Fibroblast of pulmonary artery (primary cell): ENCODE measurements at places on chromosomes 11 and 22.
A peak's percentile ranks its signal among the peaks of the same experiment; 100 is the strongest.

DNA sequence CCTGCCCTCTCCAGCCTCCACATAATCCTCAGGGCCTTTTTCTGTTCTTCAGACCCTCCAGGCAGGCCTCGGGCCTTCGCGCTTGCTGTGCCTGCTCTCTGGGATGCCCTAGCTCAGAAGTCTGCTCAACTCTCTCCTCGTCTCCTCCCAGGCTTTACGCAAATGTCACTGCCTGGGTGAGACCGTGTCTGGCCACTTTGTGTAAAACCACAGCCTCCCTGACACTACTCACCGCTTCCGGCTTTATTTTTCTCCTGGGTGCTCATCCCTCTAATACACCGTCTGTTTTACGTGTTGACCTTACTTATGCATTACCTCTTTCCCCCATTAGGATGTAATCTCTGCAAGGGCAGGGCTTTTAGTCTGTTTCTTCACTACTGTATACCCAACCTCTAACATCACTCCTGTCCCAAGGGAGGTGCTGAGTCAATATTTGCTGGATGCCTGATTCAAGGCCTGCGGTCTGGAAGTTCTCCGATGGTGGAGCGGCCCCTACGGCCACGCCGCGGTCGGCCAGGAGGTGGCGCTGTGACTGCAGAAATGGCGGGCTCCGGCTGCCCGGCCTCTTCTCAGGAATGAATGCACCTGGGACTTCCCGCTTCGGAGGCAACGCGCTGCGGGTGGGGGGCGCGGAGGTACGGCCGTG, 58.2 kb upstream of the THY1 start:
- peak; percentile 96 for DNase-seq

DNA sequence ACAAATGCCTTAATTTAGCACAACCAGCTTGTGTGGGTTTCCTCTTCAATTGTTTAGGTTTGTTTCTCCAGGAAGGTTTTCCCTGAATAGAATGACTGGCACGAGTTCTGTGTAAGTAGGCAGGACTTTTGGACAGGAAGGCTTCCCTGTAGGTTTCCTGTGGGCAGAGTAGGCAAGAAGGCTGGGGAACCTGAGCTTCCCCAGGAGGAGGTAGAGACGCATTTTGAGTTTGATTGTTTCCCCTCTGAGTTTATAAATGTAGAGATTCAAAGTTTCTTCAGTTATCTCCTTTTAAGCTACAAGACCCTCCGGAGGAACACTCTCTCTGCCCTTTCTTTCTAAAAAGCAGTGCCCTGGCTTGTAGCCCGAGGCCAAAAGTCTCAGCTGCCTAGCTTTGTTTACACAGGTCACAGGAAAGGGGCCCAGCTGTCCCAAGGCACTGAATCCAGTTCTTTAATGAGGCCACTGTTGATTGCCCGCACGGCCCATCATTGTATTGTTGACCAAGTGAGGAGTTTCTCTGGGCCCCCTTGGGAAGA, 66.6 kb upstream of the RDX start:
- peak; percentile 54 for DNase-seq

- DNase-seq, result no peak
Measured at GRCh38 chr22:25839755-25840154, 97.8 kb downstream of the MYO18B start.

- DNase-seq, result no peak
Measured at GRCh38 chr11:79122759-79123158, 318.1 kb downstream of the TENM4 start.

- DNase-seq, result no peak
Measured at GRCh38 chr22:21946262-21946925, 6.3 kb downstream of the PPM1F start.

DNA sequence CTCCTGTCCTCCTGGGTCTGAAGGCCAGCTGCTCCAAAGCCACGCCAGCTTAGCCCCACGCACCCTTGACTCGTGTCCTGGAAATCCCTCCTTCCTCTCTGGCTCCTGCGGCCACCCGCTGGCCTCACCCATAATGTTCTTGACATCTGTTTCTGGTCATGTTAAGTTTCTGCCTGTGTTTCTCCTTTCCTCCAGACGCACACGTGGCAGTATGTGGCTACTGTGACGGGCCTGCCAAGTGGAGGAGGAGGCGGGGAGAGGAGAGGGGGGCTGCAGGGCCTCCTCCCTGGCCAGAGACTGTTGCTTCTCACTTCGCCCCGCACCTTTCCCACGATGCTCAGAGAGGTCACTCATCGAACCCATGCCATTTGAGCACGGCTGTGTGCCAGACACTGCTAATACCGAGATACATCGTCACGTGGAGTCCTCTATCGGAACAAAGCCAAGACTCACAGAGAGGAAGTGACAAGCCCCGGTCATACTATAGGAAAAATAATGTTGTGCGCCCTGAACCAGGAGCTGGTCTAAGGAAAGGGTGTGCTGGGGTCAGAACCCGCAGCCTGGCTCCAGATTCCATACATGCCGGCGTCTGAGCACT, 11.5 kb downstream of the C1QTNF6 start:
- DNase-seq, result peak; percentile 81

DNA sequence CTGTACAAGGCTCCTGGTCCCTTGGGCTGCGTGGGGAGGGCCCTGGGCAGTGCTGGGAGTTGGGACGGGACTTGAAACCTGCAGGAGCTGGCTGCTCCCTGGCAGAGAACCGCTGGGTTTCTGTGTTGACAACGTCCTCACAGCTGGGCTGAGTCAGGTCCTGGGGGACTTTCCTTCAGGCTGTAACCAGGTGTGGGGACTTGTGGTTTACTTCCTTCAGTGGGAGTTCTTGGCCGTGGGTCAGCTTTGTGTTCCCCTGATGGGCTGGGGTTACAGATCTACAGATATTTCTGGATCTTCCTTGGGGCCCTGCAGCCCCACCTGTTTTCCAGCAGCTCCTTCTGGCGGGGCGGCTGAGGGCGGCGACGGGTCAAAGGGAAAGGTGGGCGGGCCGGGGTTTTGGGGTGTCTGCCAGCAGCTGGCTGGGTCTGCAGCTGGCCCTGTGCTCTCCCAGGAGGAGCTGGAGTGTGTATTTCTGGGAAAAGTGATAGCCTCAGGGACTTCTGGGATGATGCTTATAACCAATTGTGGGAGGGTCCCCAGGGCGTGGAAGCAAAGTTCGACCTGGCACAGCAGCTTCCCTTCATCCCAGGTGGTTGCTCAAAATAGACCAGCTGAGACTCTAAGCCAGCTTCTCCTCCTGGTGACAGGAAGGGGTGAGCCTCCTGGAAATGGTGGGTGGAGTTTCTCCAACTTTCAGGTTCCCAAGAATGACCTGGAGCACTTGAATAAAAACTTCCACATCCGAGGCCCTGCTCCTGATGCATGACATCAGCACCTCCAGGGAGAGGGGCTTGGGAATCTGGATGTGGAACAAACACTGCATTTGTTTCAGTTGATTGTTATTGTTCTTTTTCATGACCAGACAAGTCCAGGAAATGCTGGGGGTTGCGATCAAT, 19.1 kb downstream of the ST14 start:
- no peak for DNase-seq

DNA sequence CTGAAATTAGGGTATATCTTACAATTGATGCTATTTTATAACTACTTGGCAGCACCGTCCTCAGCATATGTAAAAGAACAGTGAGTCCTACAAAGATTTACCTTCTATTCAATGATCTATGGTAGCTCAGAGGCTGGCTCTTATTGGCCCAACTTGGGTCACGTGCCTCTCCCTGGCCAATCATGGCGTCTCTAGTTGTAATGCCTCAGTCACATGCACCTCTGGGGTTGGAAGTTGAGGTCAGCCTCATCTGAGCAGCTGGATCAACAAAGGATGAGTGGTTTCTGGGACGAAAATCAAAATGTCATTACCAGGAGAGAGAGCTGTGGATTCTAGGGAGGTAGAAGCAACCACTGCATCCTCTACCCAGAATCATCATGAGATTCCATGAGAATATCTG, 22.9 kb upstream of the ASPHD2 start:
- peak; percentile 8 for DNase-seq

GRCh38 chr11:131807876-131808275, 437.5 kb downstream of the NTM start:
- DNase-seq, result no peak

GRCh38 chr22:20816559-20816958, 42.1 kb downstream of the PI4KA start:
- DNase-seq, result no peak

- DNase-seq, result peak; percentile 80
Measured at GRCh38 chr11:46916286-46917108, 1.9 kb downstream of the LRP4 start.

GRCh38 chr22:42769574-42770447, 49.1 kb upstream of the A4GALT start:
- peak; percentile 92 for DNase-seq

DNA sequence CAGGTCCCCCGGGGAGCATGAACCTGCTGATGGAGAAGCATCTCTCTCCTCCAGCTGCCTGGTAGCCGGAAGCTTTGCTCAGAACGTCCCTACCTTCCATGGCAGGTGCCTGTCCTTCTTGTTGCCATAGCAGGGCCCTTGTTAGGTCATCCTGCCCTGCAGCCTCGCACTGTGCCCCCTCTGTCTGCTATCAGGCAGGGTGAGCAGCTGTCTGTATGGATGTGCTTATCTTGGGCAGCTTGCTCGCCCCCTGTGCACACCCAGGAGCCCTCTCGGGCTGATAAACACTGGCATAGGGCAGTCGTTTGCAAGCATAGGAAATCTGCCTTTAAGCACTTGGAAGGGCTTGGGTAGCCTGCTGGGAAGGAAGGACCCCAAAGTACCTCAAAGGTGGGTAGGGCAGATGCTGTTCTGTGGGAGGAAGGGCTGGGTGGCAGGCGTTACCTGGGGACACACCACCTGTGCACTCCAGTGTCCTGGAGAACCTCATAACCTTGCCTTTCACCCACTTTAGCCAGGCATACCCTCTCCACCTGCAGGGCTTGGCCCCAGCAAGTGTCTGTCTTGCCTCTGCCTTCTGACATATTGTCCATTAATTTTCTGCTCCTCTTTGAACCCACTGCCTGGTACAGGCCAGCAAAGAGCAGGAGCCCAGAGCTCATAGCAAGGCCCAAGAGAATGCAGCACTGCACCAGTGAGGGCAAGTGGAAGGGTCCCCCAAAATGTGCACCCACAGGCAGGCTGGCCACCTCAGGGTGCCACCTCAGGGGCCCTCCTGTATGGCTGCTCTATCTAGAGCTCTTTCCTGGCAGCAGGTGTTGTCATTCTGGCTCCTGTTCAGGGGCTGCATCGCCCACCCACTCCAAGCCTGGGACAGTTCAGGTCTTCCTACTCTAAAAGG, 8.0 kb upstream of the COMT start:
- DNase-seq, result no peak

DNA sequence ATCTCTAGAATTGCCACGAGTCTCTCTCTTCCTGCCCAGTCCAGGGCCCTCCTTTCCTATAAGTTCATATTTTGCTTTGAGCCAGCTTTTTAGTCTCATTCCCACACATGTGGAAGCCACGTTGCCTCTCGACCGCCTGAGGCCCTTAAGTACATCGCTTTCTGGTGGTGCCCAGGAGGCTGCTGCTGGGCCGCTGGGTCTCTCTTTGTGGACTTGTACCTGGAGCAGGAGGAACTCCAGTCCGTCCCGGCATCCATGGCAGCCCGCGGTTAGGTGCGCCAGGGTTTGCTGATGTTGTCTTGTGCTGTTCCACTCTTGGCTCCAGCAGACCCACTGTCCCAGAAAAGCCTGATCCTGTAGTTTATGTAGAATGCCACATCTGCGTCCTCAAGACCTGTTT, 41.0 kb downstream of the NAT10 start:
- DNase-seq, result no peak

DNA sequence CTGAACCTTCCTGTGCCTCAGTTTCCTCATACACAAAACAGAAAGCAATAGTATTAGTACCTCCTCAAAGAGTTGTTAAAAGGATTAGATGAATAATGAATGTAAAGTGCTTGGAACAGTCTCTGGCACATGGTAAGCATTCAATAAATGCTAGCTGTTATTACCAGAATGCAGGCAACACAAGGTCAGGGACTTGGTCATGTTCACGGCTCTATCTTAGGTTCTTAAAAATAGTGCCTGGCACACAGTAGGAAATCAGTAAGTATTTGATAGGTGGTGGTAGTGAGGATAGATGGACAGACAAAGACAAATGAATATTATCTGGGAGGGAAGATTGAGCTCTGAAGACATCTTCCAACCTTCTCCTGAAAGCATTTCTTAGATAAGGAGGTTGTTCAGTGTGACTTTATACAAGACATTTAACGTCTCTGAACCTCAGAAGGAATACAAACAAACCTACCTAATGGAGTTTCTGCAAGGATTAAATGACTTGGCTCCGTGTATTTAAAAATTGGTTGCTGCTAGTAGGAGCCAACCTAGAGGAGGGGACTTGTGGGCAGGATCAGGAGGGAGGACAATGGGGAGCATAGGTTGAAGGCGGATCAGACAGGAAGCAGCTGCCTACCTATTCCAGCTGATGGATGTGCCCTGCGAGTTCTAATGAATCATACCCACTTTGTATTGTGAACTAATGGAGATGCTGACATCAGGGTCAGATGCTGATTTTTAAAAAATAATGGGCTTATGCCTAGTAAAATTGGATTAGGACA, 94.1 kb downstream of the DBX1 start:
- DNase-seq, result no peak

DNA sequence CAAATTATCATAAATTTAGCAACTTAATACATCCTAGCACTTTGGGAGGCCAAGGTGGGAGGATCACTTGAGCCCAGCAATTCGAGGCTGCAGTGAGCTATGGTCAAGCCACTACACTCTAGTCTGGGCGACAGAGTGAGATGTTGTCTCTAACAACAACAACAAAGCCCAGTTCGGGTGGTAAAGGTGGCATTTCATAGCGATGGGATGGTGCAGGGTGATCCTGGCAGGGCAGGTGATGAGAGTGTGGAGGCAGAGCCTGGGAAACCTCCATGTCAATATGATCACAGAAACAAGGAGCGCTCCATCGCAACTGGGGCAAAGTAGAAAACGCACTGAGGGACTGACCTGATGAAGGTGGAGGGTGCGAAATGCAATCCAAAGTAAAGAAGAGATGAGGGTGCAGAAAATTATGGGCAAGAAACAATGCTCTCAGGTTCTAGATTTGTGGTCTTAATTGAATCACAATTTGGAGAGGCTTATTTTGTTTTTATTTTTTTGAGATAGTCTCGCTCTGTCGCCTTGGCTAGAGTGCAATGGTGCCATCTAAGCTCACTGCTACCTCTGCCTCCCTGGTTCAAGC, 32.8 kb upstream of the CLDN5 start:
- no peak for DNase-seq

- DNase-seq, result no peak
Measured at GRCh38 chr11:1866226-1866625, 13.3 kb downstream of the LSP1 start.
